ENCODE measurements at places on chromosomes 2 and 18.
A peak's percentile ranks its signal among the peaks of the same experiment; 100 is the strongest.

- DNase-seq = no peak
These were observed 65.1 kb downstream of the CAB39 start for GRCh38 chr2:230777721-230778120.

GRCh38 chr2:182655750-182656149, 60.3 kb upstream of the DNAJC10 start:
- no peak for DNase-seq

- DNase-seq = no peak
These were observed 41.9 kb downstream of the ALK start for GRCh38 chr2:29879456-29879855.

- DNase-seq = peak; percentile 73
These were observed 502 bp downstream of the EPAS1 start for GRCh38 chr2:46297546-46298271.

DNA sequence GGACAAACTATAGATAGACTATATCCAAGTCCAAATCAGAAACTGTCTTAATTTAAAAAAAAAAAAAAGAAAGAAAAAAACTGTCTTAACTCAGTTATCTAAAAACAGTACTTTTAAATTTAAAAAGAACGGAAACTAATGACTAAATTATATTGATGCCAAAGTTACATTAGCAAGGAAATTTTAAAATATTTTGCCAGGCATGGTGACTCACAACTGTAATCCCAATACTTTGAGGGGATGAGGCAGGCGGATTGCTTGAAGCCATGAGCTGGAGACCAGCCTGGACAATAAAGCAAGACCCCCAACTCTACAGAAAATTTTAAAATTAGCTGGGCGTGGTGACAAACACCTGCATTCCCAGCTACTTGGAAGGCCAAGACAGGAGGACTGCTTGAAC, 30.9 kb downstream of the MEMO1 start:
- no peak for DNase-seq

- DNase-seq = no peak
These were observed 651.1 kb downstream of the TDRD15 start for GRCh38 chr2:21774691-21775368.

DNA sequence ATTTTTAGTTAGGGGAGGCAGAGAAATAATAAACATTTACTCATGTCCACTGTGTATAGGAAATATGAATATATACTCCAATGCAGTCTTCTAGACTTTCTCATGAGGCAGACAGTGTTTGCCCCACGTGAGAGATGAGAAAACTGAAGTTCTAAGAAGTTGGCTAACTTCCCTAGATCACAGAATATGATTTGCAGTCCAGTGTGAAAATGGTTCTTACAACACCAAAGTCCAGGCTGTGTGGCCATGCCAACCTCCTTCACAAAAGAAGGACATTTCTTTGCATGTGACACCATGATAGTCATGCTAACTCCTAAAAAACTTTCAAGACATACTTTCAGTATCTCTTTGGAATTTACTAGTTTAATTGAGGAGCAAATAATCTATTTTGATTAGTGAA, 143.7 kb downstream of the IRS1 start:
- no peak for DNase-seq

GRCh38 chr2:25617948-25618646, 55.3 kb downstream of the DTNB start:
- DNase-seq = no peak

GRCh38 chr2:10467401-10467800, 19.3 kb upstream of the ODC1 start:
- DNase-seq = no peak

DNA sequence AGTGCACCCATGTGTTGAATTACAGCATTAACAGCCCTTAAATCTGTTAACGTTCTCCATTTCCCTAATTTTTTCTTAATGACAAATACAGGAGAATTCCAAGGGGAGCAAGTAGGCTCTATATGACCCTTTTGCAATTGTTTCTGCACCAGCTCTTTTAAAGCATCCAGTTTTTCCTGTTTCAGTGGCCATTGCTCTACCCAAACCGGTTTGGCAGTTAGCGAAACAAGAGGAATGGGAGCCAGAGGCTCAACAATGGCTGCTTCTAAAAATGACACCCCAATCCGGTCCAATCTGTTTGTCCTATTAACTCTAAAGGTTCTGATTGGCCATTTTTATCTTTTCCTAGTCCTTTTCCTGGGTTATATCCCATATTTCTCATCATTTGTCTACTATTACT, 15.1 kb upstream of the SUCLG1 start:
- no peak for DNase-seq

- no peak for DNase-seq
These were observed 34.2 kb upstream of the REV1 start for GRCh38 chr2:99524056-99524455.

DNA sequence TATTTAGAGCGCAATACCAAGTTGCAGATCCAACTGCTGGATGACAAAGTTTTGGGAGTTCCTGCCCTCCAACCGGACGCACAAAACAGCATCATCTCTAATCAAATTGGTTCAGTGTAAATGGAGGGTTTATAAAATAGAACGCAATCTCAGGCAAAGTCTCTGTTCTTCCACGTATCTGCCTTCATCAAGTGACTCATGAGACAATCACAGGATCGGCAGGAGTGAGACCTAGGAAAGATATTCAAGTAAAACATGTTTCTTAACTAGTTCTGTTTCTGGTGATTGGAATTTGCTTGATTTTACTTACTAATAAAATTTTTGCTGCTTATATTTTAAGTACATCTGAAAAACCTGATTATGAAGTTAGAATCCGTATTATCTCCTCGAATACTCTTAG, 7.6 kb downstream of the FZD5 start:
- no peak for DNase-seq

DNA sequence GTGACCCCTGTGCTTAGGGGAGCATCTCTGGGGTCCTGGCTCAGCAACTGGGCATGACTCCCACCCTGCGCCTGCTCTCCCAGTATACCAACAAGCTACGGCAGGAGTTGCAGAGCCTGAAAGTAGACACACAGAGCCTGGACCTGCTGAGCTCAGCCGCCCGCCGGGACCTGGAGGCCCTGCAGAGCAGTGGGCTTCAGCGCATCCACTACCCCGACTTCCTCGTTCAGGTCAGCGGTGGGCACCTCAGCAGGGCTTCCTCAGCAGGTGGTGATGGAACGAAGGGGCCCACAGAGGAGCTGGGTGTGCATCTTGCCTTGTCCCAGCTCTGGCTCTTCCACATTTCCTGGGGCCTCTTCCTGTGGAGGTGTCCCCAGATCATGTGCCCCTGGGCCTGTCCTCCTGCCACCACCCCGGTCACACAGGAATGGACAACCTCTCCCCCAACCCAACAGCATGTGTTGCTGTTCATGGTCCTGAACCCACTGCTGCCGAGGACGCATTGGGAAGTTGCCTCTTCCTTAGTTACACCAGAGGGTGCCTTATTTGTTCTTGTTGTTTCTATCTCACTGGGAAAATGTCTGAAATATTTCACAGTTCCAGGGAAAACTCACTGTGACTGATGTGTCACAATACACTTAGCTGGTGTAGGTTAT, 10.8 kb downstream of the PROM2 start:
- DNase-seq = no peak

GRCh38 chr2:40877734-40878288, 425.9 kb upstream of the SLC8A1 start:
- no peak for DNase-seq

DNA sequence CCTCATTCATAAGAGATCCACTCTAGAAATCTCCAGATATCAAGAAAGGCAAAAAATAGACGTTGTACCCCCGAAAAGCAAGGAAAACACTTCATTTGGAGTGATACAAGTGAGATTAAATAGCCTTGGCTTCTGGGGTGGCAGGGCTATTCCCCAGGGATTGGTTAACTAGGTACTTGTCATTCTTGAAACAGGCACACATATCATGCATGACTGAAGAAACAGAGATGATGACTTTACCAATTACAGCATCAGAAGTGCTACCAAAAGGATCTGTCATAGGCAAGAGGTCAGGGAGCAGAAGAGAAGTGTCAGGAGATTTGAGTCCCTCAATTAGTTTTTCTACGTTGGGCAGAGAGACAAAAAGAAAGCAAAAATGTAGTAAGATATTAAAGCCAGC, 45.2 kb upstream of the NFU1 start:
- DNase-seq = no peak

GRCh38 chr2:117850015-117850414, 35.5 kb downstream of the DDX18 start:
- no peak for DNase-seq

- peak; percentile 40 for DNase-seq
These were observed 233.7 kb downstream of the METTL4 start for GRCh38 chr18:2337552-2338141.

- no peak for DNase-seq
These were observed 441.1 kb downstream of the PTH2R start for GRCh38 chr2:208847651-208848050.

GRCh38 chr2:17429130-17429529, 89.1 kb downstream of the RAD51AP2 start:
- no peak for DNase-seq

DNA sequence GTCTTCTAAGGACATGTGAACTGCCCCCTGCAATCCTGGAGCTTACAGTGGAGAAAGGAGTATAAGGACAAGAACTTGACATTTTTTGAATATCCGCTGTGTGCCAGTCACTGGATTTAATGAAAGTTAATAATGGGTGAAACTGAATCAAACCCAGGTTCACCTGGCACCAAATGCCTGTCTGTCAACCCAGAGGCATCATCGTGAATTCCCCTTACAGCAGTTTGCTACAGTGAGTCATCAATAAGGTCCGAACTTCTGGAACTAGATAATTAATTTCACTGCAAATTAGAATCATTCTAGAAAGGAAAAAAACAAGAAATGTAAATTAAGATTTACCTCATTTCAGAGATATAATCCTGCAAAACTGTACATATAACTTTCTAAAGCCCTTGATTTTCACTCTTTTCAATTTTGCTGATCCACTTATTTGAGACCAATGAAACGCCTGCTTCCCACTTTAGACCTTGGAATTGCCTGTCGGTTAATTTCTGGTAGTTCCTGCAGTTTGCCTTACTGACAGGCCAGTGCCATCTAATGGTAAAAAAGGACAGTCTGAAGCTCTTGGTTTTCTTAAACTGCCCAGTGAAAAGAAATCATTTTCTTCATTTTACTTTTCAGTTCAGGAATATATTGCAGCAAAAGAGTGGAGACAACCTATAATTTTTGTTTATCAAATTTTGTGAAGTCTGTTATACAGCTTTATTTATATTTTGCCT, 8.2 kb downstream of the DSG2 start:
- no peak for DNase-seq

DNA sequence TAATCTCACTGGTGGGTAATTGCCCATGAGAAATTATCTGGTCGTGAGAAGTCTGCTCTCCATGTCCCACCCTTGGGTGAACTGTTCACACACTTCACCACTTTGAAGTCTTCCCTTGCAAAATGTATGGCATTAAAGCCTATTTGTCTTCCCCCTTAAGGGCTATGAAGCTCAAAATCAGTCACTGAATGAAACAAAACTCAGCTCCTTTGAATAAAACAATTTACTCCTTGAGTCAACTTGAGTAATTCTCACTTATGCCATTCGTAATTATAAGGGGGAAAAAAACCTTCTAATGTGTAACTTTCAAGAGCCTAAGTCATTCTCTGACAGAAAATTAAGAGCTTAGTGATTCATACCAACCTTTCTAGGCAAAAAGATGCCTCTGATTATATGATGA, 48.8 kb upstream of the REL start:
- DNase-seq = no peak

DNA sequence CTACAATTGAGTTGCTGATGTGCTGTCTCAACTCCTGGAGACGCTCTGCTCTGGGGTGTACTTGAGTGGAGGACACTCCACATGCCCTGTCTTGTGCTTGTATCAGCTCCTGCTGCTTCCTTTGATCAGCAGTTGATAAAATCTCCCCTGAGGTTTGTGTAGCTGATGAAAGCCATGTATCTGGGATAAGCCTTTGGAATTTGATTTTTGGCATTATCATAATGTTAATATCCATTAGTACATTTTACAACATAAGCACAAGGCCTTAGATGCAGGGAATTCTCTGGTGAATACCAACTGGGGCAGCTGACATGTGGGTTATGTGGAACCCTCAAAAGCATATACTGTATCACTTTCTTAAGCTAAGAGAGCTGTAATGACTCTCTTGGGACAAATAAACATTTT, 222.7 kb upstream of the ITGA4 start:
- DNase-seq = no peak

DNA sequence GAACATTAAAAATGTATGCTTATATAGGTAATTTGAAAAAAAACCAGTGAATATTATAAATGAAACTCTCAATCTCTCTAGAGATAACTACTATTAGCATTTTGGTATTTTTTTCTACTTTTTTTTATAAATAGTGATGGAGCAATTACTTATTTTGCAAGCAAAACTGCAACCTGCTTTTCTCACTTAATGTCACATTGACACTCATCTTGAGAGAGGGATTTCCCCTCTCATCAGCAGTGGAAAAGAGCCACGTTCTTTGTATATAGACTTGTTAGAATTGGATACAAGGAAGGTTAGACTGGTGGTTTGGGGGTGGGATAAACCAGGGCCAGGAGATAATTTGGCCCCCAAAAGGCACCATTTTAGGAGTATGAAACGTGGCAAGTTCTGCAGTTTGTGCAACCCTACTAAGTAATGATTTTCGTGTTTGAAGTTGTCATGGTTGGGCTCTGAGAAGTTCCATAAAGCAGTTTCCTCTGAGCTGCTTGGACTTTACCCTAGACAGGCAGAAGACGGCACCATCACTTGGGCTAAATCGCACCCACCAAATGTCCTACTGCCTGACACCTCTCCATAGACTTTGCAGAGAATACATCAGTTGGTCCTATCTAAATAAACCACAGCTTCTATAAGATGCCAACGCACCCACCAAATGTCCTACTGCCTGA, 194.0 kb downstream of the ACTR3 start:
- DNase-seq = no peak

GRCh38 chr2:204585930-204586329, 40.7 kb downstream of the PARD3B start:
- no peak for DNase-seq

DNA sequence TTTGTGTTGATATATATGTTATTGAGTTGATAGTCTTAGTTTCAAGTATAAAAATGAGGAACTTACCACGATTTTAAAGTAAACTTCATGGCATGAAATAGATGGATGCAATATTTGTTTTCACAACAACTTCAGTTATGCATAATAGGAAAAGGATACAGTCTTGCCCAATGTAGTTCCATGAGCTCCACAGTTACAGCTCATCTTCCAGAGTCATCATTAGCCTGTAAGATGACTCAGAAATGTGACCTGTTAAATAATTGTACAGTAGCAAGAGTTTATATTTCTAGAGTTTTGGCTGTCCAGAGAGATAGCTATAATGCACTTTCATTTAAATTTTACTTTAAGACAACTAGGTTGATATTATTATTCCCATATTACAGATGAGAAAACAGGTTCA, 80.9 kb upstream of the ARHGAP28 start:
- DNase-seq = no peak
